ENCODE measurements at places on chromosomes 13 and 19.

DNA sequence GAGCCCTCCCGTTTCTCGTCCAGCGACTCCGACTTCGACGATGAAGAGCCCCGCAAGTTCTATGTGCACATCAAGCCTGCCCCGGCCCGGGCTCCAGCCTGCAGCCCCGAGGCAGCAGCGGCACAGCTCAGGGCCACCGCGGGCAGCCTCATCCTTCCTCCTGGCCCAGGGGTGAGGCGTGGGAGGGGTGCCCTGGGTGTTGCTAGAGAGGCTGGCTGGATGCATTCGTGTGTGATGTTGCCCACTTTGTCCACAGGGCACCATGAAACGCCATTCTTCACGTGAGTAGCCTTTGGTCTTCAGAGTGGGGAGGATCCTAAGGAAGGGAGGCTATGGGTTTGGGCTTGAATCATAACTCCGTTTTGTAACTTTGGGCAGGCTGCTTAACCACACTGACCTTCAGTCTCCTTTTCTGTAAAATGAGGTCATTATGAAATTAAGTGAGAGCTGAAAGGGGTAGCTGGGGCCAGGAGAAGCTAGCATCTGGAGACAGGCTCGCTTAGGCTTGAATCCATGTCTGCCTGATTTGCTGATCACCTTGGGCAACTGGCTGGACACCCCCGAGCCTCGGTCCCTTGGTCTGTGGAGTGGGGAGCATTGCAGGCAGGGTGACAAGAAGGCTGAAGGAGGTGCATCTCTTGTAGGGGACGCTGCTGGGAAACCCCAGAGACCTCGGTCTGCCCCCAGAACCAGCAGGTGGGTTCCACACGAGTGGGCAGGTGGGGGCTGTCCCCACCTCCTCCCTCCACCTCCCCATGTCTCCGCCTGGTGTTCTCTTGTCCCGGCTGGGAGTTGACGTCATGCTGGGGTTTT is 18.7 kb upstream of the B3GNT3 start:
- no peak for DNase-seq

DNA sequence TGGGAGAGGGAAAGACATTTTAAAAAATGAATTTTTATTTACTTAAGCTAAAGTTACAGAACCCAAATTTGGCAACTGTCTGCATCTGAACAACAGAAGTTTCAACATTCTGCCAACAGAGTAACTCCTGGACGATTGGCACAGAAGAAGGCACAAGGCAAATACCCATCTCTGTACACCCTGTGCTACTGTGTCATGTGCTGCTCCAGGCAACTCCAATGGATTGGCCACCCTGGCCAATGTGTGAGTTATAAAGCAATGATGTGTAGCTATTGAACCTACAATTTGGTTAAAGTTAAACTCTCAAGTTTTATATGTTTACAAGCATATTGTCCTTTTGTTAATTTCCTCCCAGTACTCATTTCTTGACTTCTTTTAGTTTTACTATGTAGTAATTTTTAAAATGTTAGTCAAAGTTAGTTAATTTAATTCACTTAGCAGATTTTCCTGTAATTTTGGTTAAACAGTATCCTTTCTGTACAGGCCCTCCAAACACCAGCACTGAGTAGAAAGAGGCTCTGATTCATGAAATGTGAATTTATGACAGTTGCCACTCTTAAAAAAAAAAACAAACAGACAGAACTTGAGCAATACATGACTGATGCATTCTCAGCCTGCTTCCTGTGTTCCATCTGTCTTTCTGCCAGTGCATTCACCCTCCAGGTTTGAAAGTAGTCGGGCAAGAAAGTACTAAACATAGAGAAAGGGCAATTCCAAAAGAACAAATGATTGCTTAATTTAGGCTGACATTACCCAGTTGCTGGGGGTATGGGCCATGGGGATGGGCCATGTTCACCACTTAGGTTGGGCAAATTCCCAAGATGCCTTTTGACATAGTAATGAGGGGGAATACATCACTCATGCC is 5.9 kb downstream of the STARD13 start:
- no peak for DNase-seq

- DNase-seq: no peak
These were observed 1128.2 kb upstream of the PCDH9 start for GRCh38 chr13:68358294-68358705.

DNA sequence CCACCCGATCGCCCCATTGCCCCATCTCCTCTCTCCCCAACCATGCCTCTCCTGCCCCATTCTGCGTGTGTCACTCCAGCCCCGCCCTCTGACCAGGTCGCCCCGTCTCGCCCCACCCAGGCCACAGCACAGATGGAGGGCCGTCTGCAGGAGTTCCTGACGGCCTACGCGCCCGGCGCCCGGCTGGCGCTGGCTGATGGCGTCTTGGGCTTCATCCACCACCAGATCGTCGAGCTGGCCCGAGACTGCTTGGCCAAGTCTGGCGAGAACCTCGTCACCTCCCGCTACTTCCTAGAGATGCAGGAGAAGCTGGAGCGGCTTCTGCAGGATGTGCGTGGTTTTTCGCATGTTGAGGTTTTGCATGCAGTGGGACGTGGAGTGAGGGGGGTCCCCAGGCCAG is 26.2 kb downstream of the MAST3 start:
- no peak for DNase-seq

DNA sequence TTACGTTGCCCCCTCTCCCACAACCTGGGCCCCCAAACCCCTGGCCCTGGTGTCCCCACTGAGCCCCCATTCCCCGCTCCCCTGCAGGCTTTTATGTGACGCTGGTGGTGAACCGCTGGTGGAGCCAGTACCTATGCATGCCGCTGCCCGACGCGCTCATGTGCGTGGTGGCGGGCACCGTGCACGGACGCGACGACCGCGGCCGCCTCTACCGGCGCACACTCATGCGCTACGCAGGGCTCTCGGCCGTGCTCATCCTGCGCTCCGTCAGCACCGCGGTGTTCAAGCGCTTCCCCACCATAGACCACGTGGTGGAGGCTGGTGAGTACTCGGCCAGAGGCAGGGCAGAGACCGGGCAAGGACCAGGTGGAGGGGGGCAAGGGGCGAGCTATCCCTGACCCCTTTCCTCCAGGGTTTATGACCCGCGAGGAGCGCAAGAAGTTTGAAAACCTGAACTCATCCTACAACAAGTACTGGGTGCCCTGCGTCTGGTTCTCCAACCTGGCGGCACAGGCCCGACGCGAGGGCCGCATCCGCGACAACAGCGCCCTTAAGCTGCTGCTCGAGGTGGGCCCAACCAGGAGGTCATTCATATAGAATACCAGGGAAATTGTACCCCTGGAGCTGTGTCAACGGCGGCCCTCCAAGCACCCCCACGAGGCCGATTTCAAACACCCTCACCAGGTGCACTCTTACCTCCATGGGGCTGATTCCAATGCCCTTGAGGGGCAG is 3.0 kb downstream of the BEST2 start:
- DNase-seq: no peak

DNA sequence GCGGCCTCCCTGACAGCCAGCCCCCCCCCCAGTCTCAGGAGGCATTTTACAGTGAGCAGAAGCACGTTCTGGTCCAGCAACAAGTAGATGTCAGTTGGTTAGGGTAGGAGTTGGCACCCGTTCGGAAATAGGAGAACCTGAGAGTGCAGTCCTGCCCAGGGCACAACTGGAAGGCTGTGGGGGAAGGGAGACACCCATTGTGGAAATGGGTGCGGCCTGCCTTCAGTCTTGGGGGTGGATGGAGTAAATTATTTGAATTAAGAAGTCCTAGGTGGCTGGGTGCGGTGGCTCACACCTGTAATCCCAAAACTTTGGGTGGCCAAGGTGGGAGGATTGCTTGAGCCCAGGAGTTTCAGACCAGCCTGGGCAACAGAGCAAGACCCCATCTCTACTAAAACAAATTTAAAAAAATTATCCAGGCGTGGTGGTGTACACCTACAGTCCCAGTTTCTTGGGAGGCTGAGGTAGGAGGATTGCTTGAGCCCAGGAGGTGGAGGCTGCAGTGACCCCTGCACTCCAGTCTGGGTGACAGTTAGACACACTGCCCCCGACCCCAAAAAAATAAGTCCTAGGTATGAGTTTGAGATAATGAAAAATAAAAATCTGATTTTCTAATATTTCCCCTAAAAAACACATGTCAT is 1.2 kb downstream of the CIRBP start:
- no peak for DNase-seq

DNA sequence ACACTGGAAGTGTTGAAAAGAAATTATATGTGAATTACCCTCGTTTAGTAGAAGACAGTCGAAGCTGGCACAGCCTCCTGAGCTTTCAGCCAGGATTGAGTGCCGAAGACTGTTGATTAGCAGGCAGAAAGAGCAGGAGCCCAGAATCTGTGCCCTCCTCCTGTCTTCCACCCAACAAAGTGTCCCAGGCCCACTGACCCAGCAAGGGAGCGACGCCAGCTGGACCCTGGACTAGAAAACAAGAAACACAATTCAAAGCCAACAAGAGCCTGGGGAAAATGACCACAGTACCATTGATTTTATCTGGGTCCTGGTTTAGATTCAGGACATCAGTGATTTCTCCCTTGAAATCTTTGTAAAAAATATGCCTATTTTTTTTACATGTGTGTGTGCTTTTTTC is 120.7 kb downstream of the RXFP2 start:
- DNase-seq: no peak

- peak; percentile 3 for DNase-seq
These were observed 299.0 kb downstream of the KLF12 start for GRCh38 chr13:73835138-73835721.

DNA sequence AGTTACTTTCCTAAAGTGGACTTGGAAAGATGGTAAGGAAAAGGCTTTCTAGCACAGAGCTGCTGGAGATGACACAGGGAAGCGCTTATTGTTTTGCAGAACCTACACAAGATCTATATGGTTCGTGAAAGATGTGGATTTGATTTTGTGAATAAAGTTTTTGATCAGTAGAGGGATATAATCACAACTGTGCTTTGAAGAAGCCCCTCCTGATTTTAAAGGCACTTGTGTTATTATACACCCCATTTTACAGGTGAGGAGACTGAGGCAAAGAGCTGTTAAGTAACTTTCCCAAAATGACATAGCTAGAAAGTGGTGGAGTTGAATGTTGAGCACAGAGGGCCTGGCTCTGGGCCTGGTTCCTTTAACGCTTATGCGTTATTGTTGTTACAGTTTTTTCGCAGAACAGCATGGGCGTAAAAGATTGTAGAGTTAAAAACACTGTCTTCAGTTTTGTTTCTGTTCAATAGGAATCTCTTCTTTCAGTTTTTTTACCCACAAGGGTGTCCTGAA is 1.4 kb downstream of the TDRD3 start:
- no peak for DNase-seq

GRCh38 chr19:3178973-3179738 is 587 bp downstream of the S1PR4 start:
- DNase-seq: no peak

- DNase-seq: no peak
These were observed 690 bp downstream of the HCN2 start for GRCh38 chr19:590396-590745.

DNA sequence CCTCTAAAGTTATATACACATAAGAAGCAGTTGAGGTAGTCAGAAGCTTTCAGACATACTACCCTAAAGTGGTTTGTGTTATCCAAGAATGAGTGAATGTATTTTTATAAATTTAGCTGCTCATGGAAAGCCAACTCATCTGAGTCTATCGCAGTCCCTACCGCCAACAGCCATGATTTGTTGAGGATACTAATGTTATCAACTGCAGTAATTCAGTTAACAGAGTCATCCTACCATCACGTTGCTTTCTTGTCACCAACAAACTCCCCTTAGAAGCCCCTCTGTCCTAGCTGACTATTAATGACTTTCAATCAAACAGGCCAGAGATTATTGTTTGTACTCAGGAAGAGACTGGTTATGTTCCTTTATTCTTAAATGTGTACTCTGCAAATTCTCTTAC is 169.9 kb downstream of the DCT start:
- no peak for DNase-seq

- no peak for DNase-seq
These were observed 12.0 kb upstream of the USP12 start for GRCh38 chr13:27183561-27184147.

DNA sequence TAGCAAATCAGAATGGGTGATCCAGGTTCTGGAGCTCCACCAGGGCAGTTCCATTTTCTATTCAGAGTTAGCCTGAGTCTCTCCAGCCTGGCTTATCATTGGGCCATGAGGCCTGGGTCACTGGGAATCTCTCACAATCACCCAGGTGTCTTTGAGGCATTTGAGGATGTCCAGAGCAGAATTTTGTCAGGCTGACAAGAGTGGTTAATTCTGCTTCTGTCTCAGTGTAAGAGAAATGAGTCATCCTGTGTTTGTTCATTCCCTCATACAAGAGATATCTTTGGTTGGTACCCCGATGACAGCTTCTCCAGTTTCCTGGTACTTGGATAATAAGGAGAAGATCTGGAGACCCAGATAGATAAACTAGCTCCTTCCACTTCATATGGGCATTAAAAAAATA is 10.4 kb downstream of the ZNF93 start:
- no peak for DNase-seq

GRCh38 chr13:20442798-20443381 is 82.8 kb downstream of the CRYL1 start:
- no peak for DNase-seq

DNA sequence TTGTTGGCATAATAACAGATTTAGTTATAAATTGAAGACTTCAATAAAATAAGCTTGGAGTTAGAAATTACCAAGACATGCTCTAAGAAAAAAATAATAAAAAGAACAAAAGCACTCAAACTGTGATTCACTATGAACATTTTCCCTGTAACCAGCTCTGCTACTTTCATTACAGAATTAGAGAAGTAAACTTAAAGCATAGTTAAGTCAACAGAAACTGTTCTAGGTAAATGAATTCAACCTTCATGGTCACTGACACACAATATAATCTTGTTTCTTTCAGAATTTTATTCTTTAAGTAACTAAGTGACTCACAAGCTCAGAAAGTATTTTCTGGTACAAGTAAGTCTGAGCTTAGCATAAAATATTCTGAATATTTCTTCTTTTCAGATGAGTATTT is 136.3 kb downstream of the KLF5 start:
- DNase-seq: no peak

DNA sequence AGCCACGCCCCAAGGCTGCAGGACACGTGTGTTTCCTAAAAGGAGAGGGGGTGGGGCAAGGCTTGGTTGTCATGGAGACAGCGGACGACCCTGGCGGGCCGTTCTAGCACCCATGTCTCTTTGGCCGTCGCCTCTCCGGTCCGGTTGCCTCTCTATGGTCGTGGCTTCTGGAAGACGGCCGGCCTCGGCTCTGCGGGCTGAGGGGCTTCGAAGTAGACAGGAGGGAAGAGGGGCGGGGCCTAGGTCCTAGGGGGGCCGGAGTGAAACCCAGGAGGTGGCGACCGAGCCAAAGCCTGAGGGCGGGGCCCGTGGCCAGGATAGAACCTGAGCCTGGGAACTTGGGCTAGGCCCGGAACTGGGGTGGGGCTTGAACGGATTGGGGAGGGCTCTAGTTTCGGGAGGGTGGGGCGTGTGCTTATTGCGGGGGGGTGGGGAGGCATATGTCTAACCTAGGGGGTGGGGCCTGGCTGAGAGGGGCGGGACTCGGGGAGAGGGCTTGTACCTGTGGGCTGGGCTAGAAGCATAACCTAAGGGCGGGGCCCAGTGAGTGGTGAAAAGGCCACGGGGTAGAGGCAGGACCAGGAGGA is 750 bp upstream of the SLC27A1 start:
- no peak for DNase-seq

Data from iPS DF 19.7 (cell line).